ENCODE measurements at places on chromosomes 13 and 19.

DNA sequence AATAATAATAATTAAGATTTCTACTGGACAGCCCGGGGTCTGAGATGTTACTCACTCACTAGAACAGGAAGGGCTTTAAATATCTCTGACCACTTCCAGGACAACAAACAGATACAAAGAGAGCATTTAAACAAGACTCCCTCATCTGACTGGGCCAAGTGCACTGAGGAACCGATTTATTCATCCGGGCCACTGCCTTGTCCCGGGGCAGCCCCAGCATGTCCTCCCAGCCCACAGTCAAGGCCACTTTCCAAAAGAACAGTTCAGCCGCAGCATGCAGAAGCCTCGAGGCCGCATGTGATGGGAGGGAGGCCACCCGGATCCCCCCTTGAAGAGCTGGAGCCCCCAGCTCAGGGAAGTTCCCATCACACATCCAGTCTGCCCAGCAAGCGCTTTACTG lies 30.5 kb downstream of the MLLT1 start:
- no peak for DNase-seq

GRCh38 chr13:39766464-39767158 lies 111.1 kb downstream of the COG6 start:
- no peak for DNase-seq

DNA sequence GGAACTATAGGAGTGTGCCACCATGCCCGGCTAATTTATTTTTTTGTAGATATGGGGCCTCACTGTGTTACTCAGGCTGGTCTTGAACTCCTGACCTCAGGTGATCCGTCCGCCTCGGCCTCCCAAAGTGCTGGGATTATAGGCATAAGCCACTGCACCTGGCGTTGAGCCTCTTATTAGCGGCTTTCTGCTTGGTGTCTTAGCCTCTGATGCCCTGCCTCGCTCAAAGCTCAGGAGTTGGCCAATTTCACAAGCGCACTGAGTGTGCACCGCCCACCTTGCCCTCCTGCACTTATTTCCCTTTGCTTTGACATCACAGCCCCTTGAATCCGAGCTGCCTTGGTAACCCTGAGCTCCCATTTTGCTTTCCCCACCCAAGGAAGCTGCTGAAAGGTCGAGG lies 10.1 kb downstream of the YIPF2 start:
- no peak for DNase-seq

- DNase-seq = peak; percentile 3
Observed at GRCh38 chr19:41133260-41133659, 19.0 kb downstream of the CYP2F1 start.

DNA sequence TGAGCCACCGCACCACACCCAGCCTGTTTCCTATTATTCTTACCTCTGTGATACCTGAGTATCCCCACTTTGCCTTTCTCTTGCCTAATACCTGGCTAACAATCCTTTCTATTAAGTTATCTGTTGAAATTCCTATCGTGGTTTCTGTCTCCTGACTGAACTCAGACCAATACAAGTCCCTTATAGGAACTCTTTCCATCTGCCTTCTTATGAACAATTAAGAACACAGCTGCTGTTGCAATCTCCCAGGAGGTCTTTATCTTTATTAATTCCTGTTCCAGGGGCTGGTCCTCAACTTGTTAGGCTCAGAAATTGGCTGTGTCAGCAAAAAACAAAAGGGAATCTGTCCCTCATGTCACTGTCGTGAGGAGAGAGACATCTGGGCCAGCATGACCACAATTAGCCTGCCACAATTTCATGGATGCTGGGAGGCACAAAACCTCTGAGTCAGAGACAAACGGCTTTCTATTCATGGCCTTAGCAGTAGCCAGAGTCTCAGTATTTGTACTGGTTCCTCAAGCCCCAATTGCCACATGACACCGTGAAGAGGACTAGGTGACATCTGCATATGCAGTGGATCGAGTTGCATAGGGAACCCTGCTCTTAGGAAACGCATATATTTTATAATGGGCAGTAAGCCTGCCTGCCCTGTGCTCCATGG lies 58.2 kb downstream of the NUFIP1 start:
- no peak for DNase-seq

GRCh38 chr13:54573186-54573585 lies 1544.6 kb downstream of the OLFM4 start:
- no peak for DNase-seq
